ENCODE measurements at places on chromosomes 2 and 18.

GRCh38 chr2:79576451-79576850, 63.6 kb downstream of the CTNNA2 start:
- no peak for DNase-seq

DNA sequence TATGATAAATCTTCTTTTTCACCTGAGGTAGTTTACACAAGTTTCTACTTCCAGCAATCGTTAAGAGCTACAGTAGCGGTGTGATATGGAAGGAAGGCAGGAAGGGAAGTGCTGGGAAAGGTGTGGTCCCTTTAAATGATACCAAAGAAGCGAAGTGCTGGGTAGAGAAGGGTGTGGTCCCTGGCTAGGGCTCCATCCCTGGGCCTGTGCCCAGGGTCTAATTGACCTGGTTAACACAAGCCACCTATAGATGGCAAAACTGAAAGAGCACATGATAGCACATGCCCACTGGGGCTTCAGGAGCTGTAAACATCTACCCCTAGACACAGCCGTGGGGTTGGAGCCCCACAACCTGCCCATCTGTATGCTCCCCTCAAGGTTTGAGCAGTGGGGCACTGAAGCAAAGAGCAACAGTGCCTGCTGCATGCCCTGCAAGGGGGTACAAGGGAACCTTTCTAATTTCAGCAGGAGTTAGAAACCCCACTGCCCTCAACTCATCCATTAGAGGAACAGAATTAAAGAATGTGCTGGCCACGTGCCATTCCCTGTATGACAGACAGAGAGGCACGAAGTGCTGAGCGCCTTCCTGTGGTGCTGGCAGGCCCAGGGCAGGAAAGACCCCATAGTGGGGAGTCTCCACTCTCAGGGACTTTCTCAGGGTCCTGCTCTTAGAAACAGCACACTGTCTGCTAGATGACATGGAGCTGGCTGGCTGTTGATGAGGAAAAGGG, 153.1 kb upstream of the LMAN1 start:
- peak; percentile 77 for DNase-seq

DNA sequence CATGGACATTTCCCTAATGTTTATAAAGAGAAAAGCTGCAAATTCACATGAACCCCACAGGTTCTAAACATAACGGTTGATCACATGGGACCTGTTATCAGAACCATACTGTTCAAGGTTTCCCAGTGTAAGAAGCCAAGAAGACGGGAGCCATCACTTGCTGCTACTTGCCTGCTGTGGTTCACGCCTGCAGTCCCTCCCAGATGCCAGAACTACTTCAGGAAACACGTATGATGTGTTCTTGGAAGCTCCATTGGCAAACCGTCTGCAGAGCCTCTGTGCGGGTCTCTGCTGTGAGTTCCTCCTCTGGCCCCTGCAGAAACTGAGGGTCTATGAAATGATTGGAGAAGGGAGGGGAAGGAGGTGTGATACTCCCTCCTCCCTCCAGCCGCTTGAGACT, 75.2 kb downstream of the CABLES1 start:
- DNase-seq, result no peak

DNA sequence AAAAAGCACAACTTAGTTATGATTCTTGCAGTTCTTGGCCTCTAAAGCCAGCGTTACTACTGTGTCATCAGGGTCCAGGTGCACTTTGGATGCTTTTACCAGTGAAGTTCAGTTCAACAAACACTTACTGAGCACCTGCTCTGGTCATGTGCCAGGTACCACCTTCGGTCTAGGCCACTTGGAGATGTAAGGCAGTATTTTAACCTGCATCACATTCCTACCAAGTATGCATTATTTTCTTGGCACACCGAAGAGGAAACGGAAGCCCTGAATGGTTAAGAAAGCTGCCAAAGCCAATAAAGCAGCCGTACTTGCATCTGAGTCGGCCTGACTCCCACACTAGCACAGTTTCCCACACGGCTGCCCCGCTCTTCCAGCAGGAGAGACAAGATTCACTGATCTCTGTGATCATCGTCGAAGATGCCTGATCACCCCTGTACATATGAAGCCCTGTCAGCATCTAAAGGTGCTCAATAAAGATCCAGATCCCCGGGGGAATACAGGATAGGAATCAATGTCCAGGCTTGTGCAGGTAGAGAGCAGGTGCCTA, 427.1 kb downstream of the EIPR1 start:
- peak; percentile 92 for DNase-seq

- DNase-seq, result no peak
These were observed 129.5 kb upstream of the CAVIN2 start for GRCh38 chr2:191976436-191976835.

DNA sequence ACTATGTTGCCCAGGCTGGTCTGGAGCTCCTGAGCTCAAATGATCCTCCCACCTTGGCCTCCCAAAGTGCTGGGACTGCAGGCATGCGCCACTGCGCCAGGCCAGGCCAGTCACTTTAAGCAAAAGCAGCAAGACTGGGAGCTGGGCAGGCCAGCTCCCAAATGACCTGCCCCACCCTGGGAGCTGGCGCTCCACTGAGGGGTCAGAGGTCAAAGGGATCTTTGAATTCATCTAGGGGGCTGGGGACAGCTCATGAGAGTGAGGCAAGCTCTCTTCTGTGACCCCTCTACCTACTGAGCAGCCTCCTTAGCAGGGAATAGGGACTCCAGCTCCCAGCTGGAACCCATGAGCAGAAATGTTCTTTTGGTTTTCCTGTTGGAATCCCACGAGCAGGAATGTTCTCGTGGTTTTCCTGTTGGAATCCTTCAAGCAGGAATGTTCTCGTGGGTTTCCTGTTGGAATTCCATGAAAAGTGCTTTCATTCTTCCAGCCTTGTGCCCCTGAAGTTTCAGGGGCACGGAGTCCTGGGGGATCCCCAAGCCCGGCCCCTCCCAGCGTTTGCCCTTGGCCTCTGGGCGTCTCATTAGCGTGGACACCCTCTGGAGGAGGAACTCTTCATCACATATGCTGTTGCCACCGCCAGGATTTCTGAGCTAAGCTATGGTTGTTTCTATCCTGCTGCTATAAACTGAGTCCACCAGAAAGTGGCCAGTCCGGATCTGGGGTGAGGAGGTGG, 162.0 kb upstream of the HAAO start:
- DNase-seq, result no peak

GRCh38 chr2:3307901-3308300, 69.7 kb downstream of the EIPR1 start:
- no peak for DNase-seq

- no peak for DNase-seq
These were observed 444.8 kb downstream of the RND3 start for GRCh38 chr2:150042500-150043171.

DNA sequence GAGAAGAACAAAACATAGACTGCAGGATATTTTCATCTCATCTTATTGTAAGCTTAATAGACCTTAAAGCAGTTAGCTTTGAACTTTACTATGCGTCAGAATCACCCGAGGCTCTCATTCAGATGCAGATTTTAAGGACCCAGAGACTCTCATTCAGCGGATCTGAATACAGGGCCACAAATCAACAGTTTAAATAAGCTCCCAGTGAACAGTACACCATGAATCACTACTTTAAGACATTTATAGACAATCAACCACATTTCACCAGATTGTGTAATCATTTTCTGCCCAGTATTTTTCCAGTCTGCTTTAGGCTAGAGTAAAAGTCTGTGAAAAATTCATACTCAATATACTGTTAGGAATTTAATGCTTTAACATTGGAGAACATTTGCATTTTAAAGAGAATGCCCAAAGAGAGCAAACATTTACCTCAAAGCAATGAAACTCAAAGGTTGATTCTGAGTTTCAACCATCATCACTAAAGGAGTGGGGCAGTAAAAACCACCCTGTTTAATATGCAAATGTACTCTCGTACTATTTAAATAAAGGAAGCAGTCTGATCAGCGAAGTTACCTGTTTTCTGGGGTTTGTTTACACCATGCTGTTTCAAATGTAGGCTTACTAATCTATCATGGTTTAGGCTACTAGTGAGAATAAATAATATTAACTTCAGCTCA, 11.0 kb upstream of the ALPK2 start:
- DNase-seq, result no peak

DNA sequence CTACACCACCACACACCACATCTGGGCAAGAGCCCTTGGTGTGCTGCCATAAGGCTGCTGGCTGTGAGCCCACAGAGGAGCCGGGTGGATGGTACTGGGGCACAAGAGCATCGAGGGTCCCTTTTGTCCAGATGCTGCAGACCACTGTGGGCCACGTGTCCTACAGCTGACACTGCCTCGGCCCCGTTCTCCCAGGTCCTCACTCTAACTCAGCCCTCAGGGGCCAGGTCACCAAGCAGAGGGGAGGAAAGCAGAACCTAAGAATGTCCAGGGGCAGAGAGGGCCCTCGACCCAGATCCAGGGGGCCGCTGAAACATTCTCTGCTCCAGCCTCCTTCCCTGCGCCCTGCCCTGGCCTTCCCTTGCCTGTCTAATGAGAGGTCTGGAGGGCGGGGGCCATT, 91.7 kb upstream of the ASB18 start:
- no peak for DNase-seq

DNA sequence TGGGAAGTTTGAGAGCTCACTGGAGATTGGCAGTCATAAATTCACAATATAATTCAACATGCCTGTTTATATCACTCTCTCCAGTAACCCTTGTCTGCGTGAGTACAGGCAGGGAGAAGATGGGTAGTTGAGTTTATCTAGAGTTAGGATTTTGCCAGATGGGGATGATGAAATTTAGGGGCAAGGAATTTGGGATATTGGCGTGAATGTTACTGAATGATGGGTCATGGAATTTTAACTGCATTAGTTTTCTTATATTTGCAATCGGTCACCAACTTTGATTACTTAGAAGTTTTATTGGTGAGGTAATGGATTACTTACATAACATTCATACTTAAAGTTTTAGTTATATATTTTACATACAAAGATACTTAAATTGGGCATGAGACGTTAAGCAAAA, 35.1 kb downstream of the SANBR start:
- DNase-seq, result no peak

GRCh38 chr2:66432801-66433694, 1.9 kb upstream of the MEIS1 start:
- DNase-seq, result peak; percentile 94

GRCh38 chr2:100563407-100564247, 834 bp downstream of the PDCL3 start:
- DNase-seq, result no peak

- DNase-seq, result no peak
These were observed 128.9 kb upstream of the RIOK3 start for GRCh38 chr18:23324056-23324811.

- DNase-seq, result no peak
These were observed 900.8 kb downstream of the SLC4A3 start for GRCh38 chr2:220528180-220528675.

DNA sequence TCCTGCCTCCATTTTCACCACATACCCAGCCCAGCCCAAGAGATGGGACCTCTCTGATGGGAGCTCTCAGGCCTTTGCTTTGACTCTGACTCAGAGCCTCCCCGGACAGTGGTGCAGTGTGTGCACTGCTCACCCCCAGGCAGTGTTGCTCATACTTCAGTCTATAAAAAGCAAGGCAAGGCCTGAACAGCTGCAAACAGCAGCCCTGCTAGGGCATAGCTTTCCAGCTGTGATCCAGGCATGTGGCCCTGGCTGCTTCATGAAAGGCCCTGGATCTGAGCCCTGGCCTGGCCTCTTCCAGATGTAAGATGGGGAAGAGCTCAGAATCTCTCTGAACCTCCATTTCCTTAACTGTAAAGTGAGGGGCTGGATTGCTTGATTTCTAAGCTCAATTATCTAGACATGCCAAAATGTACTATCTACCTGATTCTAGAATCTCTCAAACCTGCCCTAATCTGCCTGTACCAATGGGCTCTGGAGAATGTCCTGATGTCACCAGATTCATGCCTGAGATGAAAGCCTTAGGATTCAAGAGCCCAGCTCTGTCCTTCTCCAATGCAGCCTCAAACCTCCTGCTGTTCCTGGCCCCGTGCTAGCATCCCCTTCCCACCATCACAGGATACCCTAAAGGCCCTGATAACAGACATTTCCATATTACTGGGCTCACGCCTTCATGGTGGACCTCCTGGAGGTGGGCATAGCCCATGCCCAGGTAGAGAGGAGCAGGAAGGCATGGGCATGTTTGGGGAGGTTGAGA, 206.9 kb downstream of the ARL4C start:
- no peak for DNase-seq

GRCh38 chr18:58013241-58014211, 30.5 kb upstream of the NEDD4L start:
- DNase-seq, result no peak

DNA sequence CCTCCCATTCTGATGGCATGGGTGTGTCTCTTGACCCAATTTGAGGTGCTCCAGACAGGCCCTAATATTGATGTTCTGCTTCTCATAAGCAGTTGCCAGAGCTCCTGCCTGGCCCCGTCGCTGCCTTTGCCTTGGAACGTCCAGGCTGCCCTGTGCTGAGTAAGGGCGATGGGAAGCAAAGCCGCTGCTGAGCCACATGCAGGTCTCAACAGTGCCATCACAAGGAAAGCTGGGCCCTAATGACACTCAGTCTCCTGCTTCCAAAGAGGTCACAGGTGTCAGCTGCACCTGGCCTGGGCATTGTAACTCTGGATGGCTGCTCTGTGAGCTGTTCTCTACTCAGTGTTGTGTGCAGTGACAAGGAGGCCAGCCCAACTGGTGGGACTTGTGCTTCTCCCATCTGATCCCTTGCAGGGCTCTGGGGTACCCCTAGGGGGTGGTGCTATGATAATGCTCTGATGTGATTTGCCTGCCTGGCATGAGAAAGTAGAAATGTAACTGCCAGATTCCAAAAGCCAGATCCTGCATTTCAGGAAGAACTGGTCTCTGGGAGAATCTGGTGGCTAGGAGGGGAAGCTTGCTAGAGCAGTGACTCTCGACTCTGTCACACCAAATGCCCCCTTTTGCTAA, 8.7 kb downstream of the TTC39C start:
- DNase-seq, result no peak

DNA sequence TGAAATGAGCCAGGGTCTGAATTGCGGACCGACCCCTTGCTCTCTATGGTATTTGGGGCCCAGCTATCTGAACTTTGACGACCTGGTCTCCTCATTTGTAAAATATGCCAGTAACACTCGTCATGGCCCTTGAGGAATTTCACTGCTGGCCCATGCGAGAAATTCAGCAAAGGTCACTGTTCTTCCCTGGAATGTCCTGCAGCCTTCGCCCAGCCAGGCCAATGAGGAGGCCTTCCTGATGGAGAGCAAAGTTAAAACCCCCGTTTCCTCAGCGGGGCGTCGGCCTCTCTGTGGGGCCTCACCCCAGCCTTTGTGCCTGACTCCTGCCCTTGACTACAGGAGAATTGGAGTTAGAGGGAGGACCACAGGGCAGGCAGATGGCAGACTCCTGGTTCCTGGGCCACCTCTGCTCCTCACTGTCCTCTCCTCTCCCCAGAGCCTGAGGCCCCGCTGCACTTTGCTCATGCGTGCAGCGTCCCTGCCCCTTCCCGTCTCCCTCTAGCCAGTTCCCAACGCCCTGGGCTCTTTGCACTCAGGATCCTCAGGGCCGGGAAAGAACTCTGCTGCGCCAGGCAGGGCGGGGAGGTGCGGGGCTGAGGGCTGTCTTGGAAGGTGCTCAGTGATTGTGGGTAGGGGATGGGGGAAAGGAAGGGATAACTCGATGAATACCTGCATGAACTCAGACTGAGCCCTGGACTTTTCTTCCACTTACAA, 257.0 kb upstream of the RAB6C start:
- no peak for DNase-seq

GRCh38 chr2:231709981-231710798, 1.9 kb downstream of the PTMA start:
- peak; percentile 60 for DNase-seq

All from NCI-H1105 treated with DMSO at 0.1 percent for 48 hours (cell line).